ENCODE measurements at places on chromosomes 6 and 20.

DNA sequence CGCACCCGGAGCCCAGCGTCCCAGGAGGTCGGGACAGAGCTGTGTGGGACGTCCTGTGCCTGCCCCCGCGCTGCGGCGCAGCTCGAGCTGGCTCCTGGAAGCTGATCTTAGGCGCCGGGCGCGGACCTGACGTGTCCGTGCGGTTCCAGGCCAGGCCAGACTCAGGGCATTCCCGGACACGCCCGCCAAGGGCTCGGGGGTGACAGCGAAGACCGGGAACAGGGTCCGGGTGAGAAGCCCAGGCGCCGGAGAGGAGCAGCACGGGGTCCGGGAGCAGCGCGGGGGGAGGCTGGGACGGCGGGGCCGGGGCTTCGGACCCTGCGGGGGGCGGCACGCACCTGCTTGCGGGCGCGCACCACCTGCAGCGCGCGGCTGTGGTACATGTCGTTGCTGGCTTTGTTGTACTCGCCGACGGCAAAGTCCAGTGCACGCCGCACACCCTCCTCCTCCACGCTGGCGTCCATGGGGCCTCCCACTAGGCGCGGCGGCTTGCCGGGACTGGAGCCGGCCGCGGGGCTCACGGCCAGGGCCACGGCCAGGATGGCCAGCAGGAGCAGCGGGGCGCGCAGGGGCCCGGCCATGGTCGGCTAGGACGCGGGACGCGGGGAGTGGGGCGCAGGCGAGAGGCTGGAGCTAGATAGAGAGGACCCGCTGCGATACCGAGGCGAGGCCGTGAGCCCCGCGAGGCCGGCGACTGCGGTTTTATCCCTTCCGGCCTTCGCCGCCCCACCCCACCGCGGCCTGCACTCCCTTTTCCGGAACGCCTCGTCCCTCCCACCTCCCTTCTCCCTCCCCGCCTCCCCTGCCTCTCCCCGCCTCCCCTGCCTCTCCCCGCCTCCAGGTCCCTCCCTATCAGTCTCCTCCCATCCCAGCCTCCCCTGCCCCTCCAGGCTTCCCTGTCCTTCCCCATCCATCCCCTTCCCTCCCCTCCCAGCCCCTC, at the start of gene CST3:
TSS of gene CST3 (minus strand) at position 674 of the 940 bp plus-strand sequence. CDS start at position 581, 93 bp downstream.
- peak; percentile 87 for DNase-seq

DNA sequence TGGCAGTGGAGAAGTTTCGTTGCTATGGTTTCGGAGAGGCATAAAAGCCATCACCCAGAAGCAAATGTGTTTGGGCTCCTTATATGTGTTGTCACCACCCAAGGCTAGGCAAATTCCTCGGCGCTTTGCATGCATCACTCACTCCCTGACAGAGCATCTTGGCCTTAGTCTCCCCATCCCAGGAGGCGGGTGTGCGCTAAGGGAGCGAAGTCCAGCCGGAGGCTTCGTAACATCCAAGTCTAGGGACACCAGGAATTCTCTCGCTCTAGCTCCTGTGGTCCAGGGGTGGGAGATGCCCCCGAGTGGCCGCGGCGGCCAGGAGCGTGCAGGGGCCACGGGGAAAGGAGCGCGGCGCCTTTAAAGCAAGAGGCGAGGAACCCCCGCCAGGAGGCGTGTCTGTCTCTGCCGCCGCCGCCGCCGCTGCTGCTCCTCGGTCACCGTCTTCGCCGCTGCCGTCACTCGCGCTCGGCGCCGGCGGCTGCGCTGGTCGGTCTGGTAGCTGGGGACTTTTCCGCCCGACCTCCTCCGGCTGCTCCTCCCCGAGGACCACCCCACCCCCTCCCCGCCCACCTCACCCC, at the start of gene GRIK2:
TSS of gene GRIK2 (plus strand) at position 458 of the 578 bp plus-strand sequence.
- peak; percentile 23 for DNase-seq

- DNase-seq = no peak
Measured at GRCh38 chr20:56278196-56278595, 29.7 kb downstream of the MC3R start.

GRCh38 chr6:44829836-44830235, 442.3 kb downstream of the CDC5L start:
- peak; percentile 41 for DNase-seq

DNA sequence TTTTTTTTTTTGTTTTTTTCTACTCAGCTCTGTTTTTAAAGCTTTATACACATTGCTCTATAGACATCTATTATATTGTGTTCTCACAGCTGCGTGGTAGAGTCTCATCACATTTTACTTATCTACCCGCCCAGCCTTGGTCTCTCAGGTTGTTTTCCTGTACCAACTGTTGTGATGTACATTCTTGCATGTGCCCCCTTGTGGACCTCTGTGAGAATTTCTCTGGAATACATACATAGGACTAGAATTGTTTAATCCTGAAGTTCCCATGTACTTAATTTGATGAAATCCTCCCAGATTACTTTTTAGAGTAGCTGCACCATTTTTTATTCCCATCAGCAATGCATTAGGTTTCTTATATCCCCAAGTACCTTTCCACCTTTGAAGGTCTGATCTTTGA, 40.4 kb upstream of the TINAG start:
- DNase-seq = peak; percentile 42

DNA sequence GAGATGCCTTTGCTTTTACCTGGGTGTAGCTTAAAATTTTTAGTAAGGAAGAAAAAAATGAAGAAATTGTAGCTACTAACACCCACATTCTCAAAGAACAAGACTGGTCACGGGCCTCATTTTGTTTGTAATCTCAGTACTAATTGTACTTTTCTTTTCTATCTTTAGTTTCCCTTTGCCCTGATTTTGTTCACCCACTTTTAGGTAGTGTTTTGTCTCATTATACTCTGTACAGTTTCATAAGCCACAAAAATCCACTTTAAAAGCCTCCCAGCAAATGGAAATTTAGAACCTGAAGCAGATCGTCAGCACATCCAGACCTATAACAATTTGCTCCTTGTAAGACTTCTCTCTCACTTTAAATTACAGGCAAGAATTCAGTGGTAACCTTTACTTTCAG, 43.3 kb downstream of the TP53INP2 start:
- DNase-seq = peak; percentile 33

DNA sequence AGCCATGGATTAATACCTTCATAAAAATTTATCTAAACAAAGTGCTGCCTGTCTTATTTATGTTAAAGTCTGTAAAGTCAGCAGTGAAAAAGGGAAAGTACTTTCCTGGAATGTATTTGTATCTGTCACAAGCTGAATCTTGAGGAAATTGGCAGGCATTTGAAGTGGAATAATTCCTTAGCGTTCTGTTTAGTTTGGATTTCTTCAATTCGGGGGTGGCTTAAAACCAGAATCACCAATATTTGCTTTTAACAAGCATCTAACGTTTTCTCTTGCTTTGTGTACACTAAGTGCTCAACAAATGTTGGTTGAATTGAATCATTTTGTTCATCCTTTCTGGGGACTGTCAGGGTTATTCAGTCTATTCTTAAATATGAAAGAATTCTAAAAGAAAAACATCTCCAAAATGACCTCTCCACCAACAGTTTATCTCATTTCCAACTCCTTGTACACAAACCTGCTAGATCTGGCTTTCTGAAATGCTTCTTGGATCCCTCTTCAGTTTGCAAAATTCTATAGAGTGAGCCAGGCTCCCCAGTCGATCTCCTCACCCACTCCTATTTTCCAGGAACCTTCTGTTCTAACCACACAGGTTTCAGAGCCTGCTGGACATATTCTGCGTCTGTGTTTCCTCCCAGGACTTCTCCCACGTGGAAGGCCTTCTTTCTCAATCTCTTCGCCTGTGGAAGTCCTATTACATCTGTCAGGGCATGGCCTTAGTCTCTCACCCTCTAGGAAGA, 2.0 kb upstream of the NPEPL1 start:
- DNase-seq = no peak

DNA sequence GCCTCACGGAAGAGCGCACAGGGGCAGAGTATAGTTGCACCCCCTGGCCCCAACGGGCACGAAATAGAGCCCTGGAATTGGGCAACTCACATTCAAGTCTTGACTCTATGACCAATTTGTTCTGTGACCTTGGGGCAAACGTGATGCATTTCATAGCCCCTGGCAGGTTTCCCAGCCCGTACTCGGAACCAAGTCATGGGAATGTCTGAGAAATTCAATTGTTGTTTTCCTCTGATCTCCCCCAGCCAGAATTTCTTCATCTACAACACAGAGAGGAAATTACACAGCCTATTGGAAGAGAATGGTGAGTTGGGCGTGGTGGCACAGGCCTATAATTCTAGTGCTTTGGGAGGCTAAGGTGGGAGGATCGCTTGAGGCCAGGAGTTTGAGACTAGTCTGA, 322.3 kb upstream of the SULF2 start:
- no peak for DNase-seq

- DNase-seq = peak; percentile 78
Measured at GRCh38 chr6:51996296-51996947, 91.0 kb downstream of the PKHD1 start.

DNA sequence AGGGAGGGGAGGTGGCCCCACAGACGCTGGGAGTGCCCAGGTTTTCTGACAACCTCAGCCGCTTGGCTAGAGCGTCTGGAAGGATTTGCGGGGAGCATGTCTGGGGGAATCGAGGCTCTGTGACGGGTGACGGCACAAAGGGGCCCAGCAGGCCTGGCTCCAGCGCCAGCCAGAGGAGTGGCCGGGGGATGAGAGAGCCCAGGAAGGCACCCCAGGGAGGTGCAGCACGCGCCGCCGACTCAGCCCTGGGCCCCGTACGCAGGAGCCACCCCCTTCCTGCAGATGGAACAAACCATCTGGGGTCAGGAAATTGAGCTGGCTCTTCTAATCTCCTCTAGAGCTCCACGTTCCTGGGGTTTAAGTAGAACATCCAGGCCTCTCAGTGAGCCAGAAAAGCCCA, 5.9 kb upstream of the SLCO4A1 start:
- DNase-seq = no peak

DNA sequence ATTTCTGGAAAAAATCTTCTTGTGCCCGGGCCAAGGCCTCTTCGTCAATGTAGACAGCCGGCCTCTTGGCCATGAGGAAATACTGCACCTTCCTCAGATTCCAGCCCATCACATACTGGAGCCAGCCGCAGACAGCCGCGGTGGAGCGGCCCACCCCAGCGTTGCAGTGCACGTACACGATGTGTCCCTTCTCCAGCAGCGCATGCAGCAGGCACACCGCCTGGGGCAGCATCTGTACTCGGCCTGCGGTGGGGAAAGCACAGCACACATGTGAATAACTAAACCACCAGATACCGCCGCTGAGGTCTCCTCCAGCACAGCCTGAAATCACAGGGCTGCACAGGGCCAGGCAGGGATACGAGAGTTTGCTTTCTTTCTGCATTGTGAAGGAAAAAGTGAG, 107.9 kb downstream of the EPM2A start:
- no peak for DNase-seq

DNA sequence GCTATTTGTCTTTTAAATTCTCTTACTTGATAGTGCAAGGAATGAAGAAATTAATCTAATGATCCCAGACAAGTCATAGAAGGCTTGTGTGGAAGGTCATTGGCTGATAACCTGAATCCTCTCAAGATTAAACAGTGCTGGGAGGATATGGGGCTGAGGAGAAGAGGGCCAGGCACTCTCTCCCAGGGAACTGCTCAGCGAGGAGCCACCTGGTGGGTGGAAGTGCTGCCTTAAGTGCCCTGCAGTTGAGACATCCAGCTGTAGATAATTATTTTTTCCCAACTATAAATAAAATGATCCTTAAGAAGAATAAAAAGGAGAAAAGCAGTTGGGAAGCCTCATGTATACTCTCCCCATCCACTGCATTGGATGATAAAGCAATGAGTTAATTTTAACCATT, 47.9 kb downstream of the BTBD3 start:
- DNase-seq = no peak

- DNase-seq = no peak
Measured at GRCh38 chr6:150894191-150894744, 28.8 kb downstream of the MTHFD1L start.

DNA sequence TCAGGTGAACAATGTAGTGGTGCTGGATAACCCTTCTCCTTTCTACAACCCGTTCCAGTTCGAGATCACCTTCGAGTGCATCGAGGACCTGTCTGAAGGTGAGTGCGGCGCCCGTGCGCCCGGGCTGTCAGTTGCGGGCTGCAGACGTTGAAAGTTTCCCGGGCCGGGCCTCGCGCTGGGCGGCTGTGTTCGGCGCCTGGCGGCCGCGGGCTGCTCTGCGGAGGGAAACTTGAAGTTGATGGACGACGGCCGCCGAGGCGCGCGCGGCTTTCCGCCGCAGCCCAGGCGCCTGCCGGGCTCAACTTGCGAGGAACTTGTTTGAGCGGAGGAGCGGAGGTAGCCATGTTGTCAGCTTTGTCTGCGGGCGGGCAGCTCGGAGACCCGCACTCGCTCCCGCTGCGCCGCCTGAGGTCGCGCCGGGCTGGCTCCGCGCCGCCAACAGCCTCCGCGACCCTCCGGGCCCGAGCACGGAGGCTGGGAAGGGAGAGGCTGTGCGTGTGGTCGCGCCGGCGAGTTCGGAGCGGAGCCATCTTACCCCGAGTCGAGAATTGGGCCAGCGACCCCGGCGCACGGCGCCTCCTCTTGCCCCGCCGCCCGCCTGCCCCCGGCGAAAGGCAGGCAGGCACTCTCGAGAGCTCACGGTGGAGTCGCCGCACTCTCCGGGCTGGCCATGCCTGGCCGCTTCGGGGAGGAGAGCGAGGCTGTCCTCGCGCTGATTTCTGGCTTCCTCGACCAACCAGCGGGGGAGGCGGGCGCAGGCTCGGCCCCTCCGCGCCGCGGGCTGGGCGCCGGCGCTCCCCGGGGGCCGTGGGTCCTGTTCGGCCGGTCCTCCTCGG, 691 bp downstream of the ASF1A start:
- DNase-seq = peak; percentile 80

- DNase-seq = no peak
Measured at GRCh38 chr6:39075010-39075686, 26.6 kb downstream of the GLP1R start.

GRCh38 chr6:158706369-158706982, 56.6 kb downstream of the SYTL3 start:
- DNase-seq = no peak

DNA sequence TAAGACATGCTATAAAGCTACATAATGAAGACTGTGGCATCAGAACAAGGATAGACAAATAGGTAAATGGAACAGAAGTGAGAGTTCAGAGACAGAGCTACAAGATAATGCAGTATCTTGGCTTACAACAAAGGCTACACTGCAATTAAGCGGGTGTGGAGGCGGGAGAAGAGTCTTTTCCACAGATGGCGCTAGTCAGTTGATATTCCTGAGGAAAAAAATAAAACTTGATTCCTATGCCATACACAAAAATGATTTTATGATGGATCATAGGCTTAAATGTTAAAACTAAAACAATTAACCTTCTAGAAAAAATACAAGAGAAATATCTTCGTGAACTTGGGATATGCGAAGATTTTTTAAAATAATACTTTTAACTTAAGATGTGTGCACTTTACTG, 31.0 kb downstream of the RIN2 start:
- DNase-seq = no peak

Measured in GM12865 (cell line).